Uterus (tissue), 4 donors: ENCODE measurements at places on chromosomes 5 and 9. TPM values are rescaled to one million over a fixed set of nuclear protein-coding genes. Genes with fewer than 3 reads are reported as not detected.

PCDHGA11 gene
- 11.1 TPM for total RNA-seq

KIF27 gene
- total RNA-seq, result 12.5 TPM

ZNF622 gene
- 13.1 TPM for total RNA-seq

ENC1 gene
- total RNA-seq, result 3.3 TPM

IL7R gene
- 1.3 TPM for total RNA-seq

DNA sequence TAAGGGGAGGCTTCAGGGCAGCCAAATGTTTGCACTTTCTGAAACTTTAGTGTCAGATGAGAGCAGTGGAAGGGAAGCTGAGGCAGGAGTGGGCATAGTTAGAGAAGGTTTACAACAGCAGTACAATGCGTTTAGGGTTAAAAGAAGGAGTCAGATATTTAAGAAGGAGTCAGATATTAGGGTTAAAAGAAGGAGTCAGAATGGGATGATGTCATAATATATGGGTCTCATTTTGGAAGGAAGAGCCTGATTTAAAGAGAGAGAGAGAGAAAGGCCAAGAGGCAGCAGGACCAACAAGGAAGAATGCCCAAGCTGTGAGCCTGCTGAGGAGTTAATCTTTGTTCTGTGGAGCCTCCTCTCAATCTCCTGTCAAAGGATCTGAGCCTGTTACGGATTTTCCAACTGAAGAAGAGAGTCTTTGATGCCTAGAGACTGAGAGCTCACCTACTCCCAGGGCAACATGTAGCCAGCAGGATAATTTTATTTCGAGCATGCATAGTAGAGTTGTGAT, 9.5 kb downstream of the ISL1 start:
- H3K27me3 ChIP-seq, result no peaks in the 10 kb centered on the region
- H3K36me3 ChIP-seq, result no peaks in the 10 kb centered on the region
- no peak for DNase-seq
- H3K4me1 ChIP-seq, result no peaks in the 10 kb centered on the region
- H3K27ac ChIP-seq, result no peak overlapping the region

DNA sequence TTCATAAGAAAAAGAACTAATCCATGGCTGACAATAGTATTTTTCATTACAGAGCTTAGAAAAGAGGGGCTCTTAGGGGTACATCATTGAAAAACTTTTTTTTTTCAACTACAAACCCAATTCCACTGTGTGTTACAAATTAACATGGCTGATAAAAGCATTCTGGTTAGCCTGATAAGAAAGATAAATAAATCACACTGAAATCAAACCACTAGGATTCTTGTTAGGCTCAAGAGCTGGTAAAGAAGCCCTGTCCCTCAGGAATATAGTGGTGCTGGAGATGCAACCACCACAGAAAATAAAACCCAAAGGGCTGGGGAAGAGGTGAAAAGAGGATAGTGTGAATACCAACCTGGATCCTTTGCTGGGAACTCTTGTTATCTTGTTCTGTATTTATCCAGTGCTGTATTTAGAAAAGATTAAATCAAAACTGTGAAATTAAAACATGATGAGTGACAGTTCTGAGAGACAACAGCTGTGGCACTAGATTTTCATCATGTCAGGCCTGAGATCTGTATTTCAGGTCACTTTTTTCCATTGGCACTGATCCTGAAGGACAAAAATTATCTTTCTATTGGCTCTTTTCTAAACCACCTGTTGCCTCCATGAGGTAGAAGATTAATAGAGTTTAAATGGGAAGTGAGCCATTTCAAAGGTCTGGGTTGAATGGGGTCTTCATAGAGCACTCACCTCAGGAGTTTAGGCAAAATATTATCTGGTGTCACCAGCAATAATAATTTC, 118.6 kb downstream of the ARRDC3 start:
- no peaks in the 10 kb centered on the region for H3K36me3 ChIP-seq
- no peaks in the 10 kb centered on the region for H3K27me3 ChIP-seq
- no peak overlapping the region for H3K27ac ChIP-seq
- no peak overlapping the region for H3K4me3 ChIP-seq
- H3K4me1 ChIP-seq, result no peaks in the 10 kb centered on the region

- H3K27me3 ChIP-seq, result no peaks in the 10 kb centered on the region
- H3K36me3 ChIP-seq, result no peaks in the 10 kb centered on the region
- peak; percentile 26 for DNase-seq
- no peak overlapping the region for H3K27ac ChIP-seq
- H3K4me3 ChIP-seq, result no peak overlapping the region
These were observed 12.2 kb upstream of the HSPB3 start for GRCh38 chr5:54443270-54443669.

- no peaks in the 10 kb centered on the region for H3K27me3 ChIP-seq
- H3K4me1 ChIP-seq, result no peaks in the 10 kb centered on the region
- no peak for DNase-seq
- H3K4me3 ChIP-seq, result no peak overlapping the region
These were observed 293.6 kb downstream of the FER start for GRCh38 chr5:109041317-109041716.

GRCh38 chr5:143213851-143214363, 189.6 kb downstream of the NR3C1 start:
- H3K36me3 ChIP-seq, result no peaks in the 10 kb centered on the region
- H3K27ac ChIP-seq, result no peak overlapping the region
- H3K4me1 ChIP-seq, result no peaks in the 10 kb centered on the region
- no peak overlapping the region for H3K4me3 ChIP-seq

GRCh38 chr9:92501671-92502393, 19.5 kb upstream of the ASPN start:
- peak; percentile 67 for DNase-seq
- H3K27me3 ChIP-seq, result no peaks in the 10 kb centered on the region
- H3K4me1 ChIP-seq, result no peaks in the 10 kb centered on the region
- no peaks in the 10 kb centered on the region for H3K36me3 ChIP-seq
- H3K27ac ChIP-seq, result peak overlapping the region; percentile 30

DNA sequence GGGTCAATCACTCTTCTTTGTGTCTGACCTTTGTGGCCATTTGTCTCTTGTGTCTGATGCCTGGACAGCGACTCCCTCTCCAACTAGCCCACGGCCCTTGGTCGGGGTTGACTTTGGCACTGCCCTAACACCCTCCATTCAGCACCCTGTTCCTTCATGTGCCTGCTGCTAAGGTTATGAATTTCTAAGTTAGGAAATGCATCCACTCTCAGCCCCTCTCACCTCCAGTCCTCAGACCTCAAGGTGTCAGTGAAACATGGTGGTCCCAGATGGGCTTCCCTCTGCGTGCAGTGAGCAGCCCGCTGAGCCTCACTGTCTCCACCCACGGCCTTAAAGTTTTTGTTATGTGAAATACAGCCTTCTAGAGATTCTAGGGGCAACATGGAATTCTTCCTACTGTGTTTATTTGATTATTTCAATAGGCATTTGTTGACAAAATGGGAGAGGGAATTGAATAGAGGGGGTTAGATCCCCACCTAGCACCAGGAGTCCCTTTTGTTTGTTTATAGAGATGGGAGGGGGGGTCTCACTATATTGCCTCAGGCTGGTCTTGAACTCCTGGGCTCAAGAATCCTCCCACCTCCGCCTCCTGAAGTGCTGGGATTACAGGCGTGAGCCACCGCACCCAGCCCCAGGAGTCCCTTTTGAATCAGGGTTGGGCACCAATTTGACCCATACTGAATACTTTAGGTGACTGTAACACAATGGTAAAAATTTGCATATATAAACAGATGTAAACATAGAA, 1.6 kb upstream of the GLIPR2 start:
- no peak overlapping the region for H3K27ac ChIP-seq
- DNase-seq, result no peak
- H3K27me3 ChIP-seq, result no peaks in the 10 kb centered on the region

DNA sequence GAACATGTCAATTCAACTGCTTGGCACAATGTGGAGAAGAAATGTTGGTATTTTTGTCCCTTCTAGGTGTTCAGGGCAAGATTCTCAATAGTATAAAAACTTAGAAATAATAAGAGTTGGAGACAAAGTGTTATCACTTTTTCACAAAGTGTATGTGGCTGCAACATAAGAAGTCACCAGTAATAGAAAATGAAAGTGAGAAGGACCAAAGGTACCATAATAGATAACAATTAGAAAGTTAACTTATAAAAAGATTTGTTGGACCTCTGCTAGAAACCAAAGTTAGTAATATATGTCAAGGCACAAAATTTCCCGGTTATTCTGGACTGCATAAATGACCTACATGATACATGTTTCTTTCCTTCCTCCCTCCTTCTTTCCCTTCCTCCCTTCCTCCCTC, 1535.3 kb downstream of the EFNA5 start:
- no peaks in the 10 kb centered on the region for H3K4me1 ChIP-seq
- no peak overlapping the region for H3K4me3 ChIP-seq
- DNase-seq, result no peak
- H3K27me3 ChIP-seq, result no peaks in the 10 kb centered on the region

GRCh38 chr5:169272111-169272510, 28.8 kb downstream of the SLIT3 start:
- DNase-seq, result no peak
- H3K27ac ChIP-seq, result no peak overlapping the region
- no peaks in the 10 kb centered on the region for H3K27me3 ChIP-seq
- no peak overlapping the region for H3K4me3 ChIP-seq
- no peaks in the 10 kb centered on the region for H3K36me3 ChIP-seq
